ENCODE measurements at places on chromosomes 6 and 20. TPM values are rescaled to one million over a fixed set of nuclear protein-coding genes. Genes with fewer than 3 reads are reported as not detected.

The TMEM244 gene
- total RNA-seq: not detected

The GPR63 gene
- 1.0 TPM for total RNA-seq

The CD40 gene
- total RNA-seq: 6.8 TPM

The RPP21 gene
- 25.7 TPM for total RNA-seq

The ABHD16B gene
- not detected for total RNA-seq

The C6orf141 gene
- total RNA-seq: 0.41 TPM

DNA sequence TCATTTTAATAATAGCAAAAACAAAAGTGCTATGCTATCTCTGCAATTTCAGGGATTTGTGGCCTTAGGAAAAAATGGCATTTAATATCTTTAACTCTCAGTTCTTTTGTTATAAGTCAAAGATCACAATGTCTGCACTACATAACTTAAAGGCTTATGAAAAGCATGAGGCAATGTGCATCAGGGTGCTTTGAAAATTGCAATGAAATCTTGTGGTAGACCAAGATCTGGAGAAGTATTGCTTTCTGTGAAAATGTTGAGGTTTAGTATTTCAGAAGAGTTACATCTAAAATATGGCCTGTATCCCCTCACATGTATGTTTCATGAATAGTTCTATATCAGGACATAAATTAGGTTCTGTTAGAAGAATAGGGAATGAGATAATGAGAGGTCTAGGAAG, 200.6 kb downstream of the MEI4 start:
- no peaks in the 10 kb centered on the region for H3K27me3 ChIP-seq
- H3K36me3 ChIP-seq: no peaks in the 10 kb centered on the region
- no peak for DNase-seq
- no peak overlapping the region for H3K4me3 ChIP-seq

DNA sequence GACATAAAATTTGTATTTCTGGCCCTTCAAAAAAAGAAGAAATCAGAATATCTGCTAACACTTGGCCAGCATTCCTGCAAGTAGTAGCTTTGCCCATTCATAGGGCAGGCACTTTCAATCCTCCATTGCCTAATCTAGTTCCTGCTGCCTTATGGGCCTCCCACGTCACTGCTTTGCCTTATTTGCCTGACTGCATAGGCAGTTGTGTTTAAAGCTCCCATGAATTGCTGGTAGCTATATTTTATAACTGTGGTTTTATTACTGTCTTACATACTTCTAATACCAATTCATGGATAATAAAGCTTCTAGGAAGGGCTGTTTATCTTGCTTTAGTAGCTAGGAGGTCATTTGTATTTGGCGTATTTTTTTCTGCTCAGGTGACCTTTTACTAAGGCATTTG, 7.7 kb upstream of the SLC35A1 start:
- H3K4me3 ChIP-seq: no peak overlapping the region
- no peak for DNase-seq
- H3K4me1 ChIP-seq: no peaks in the 10 kb centered on the region
- no peaks in the 10 kb centered on the region for H3K27me3 ChIP-seq

DNA sequence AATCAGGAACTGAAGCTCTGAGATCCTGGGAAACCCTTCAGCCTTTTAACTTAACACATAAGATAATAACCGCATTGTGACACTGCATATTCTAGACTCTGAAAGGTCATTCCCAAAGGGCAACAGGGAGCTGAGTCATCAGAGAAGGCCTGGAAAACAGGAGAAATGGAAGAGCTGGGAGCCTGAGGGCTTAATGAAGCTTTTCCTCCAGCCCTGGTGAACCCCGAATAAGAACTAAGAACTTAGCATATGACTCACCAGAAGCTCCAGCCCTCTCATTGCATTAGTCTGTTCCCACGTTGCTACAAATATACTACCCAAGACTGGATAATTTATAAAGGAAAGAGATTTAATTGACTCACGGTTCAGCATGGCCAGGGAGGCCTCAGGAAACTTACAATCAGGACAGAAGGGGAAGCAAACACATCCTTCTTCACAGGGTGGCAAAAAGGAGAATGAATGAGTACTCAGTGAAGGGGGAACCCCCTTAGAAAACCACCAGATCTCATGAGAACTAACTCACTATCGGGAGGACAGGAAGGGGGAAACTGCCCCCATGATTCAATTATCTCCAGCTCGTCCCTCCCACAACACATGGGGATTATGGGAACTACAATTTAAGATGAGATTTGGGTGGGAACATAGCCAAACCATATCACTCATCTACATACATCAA, 648.5 kb downstream of the TFAP2A start:
- H3K27ac ChIP-seq: no peak overlapping the region
- H3K4me1 ChIP-seq: no peaks in the 10 kb centered on the region
- no peak overlapping the region for H3K4me3 ChIP-seq
- no peaks in the 10 kb centered on the region for H3K27me3 ChIP-seq

GRCh38 chr6:144162977-144163376, 12.7 kb downstream of the STX11 start:
- H3K27ac ChIP-seq: no peak overlapping the region
- H3K4me1 ChIP-seq: peaks cover 22% of the 10 kb centered on the region
- H3K36me3 ChIP-seq: no peaks in the 10 kb centered on the region

DNA sequence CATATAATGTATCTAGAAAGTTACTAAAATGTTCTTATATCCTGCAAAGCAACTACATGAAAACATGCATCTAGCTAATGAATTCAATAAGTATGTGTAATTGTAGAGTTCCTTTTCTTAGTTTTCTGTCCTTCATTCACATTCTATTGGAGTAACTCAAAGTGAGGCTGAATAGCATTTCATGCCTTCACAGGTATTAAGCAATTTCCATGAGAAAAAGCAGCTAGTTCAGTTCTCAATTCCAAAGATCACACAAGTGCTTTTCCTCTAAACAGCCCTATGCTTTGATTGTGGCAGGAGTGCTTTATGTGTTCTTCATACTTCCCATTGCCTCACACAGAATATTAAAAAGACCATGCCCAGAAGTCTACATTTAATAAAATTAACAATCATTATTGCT, 274.9 kb downstream of the RFPL4B start:
- DNase-seq: no peak
- no peak overlapping the region for H3K4me3 ChIP-seq
- H3K27me3 ChIP-seq: no peaks in the 10 kb centered on the region
- H3K27ac ChIP-seq: no peak overlapping the region
- H3K36me3 ChIP-seq: no peaks in the 10 kb centered on the region
- H3K4me1 ChIP-seq: no peaks in the 10 kb centered on the region

DNA sequence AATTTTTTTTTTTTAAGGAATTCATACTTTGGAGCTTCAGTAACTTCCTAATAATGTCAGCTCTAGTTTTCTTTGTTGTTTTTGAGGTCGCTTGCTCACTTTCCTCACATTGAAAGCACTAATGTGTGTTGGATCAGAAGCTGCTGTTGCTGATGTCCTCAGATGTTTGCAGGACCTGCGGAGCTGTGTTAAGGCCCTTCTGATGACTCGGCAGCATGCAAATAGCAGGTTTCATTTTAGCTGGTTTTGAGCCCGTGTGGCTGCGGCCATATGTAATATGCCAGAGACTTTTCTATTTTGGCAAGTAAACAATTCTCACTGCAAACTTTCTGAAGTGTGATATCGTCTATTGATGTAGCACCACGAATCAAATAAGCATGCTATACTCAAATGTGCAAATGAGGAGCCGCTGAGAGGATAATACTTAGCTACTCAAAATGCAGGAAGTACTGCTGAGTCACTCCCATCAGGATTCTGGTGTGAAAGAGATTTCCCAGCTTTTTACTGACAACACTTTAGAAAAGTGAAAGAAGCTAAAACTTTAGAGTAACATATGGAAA, 187.8 kb downstream of the SASH1 start:
- no peaks in the 10 kb centered on the region for H3K27me3 ChIP-seq
- H3K4me3 ChIP-seq: peak overlapping the region; percentile 32
- peaks cover 74% of the 10 kb centered on the region for H3K36me3 ChIP-seq
- no peak for DNase-seq
- peak overlapping the region; percentile 57 for H3K27ac ChIP-seq

- no peak overlapping the region for H3K4me3 ChIP-seq
- no peak for DNase-seq
- H3K36me3 ChIP-seq: no peaks in the 10 kb centered on the region
- no peak overlapping the region for H3K27ac ChIP-seq
Measured at GRCh38 chr6:69022993-69023392, 387.9 kb downstream of the ADGRB3 start.

- H3K27ac ChIP-seq: peak overlapping the region; percentile 58
- H3K36me3 ChIP-seq: no peaks in the 10 kb centered on the region
- H3K4me1 ChIP-seq: peaks cover 96% of the 10 kb centered on the region
Measured at GRCh38 chr6:17964633-17965032, 22.8 kb downstream of the KIF13A start.

DNA sequence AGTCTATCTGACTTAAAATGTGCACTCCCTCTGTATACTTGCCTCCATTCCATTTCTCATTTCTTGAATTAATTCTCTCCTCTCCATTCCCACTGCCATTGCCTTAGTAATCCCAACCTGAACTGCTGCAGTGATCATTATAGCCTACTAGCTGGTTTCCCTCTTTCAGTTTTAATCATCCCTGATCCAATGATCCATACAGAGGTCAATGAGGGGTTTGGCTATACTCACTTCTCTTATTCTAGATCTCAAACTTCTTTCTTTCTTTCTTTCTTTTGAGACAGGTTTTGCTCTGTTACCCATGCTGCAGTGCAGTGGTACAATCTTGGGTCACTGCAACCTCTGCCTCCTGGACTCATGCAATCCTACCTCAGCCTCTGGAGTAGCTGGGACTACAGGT, 17.6 kb downstream of the MAP3K7 start:
- H3K4me1 ChIP-seq: peaks cover 8% of the 10 kb centered on the region
- no peak for DNase-seq
- no peaks in the 10 kb centered on the region for H3K27me3 ChIP-seq
- H3K36me3 ChIP-seq: peaks cover 16% of the 10 kb centered on the region

DNA sequence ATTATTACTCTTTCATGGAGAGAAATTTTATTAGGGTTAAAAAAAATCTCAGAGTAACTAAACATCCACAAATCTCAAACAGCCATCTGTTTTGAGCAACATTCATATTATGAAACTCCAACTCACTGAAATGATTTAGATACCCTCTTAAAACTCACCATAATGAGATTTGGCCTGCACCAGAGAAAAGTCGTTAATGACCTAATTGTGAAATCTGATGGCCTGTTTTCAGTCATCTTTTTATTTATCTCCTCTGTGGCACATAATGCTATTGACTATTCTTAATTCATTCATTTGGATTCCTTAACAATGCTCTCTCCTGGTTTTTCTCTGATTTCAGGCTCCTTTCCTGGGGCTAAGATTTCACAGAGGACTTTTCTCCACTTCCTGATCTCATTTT, 192.7 kb downstream of the RNF144B start:
- no peaks in the 10 kb centered on the region for H3K4me1 ChIP-seq
- no peak for DNase-seq
- peaks cover 13% of the 10 kb centered on the region for H3K27me3 ChIP-seq
- no peaks in the 10 kb centered on the region for H3K36me3 ChIP-seq
- no peak overlapping the region for H3K4me3 ChIP-seq
- no peak overlapping the region for H3K27ac ChIP-seq

DNA sequence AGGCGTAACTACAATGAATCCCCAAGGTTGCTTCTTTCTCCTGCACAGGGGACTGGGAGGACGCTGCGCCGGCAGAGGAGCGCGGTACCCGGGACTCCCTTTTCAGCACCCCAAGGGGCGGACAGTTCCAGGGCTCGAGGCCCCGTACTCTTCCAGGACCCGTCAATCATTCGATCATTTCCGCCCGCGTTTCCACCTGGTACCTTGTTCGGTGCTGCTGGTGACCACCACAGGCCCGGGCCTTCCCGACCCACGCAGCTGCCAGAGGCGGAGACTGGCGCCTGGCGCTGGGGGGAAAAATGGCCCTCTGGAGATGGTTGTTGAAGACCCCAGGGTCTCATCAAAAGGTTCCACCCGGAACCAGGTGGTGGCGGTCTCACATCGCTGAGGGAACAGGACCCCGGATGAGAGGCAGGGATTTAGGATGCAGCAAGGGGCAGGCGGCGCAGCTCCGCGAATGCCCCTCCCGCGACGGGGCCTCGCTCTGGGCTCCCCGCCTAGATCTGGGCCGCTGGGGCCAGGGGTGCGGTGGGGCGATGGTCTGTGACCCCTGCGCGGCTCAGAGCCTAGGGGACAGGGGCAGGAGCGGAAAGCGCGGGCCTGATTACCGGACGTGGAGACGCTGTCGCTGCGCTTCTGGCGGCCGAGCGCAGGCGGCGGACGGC, 744 bp downstream of the VSX1 start:
- peaks cover 50% of the 10 kb centered on the region for H3K4me1 ChIP-seq
- no peaks in the 10 kb centered on the region for H3K36me3 ChIP-seq
- H3K27ac ChIP-seq: no peak overlapping the region
- H3K27me3 ChIP-seq: peaks cover 100% of the 10 kb centered on the region
- no peak for DNase-seq
- peak overlapping the region; percentile 28 for H3K4me3 ChIP-seq

All from left ventricle myocardium inferior (tissue), 1 donor.